ENCODE measurements at places on chromosomes 6 and 20.

GRCh38 chr6:33959661-33960344 is 156.0 kb upstream of the MLN start:
- no peak for DNase-seq

GRCh38 chr20:52847029-52847660 is 125.0 kb upstream of the TSHZ2 start:
- no peak for DNase-seq

GRCh38 chr20:56422824-56423189 is 10.7 kb downstream of the CASS4 start:
- no peak for DNase-seq

DNA sequence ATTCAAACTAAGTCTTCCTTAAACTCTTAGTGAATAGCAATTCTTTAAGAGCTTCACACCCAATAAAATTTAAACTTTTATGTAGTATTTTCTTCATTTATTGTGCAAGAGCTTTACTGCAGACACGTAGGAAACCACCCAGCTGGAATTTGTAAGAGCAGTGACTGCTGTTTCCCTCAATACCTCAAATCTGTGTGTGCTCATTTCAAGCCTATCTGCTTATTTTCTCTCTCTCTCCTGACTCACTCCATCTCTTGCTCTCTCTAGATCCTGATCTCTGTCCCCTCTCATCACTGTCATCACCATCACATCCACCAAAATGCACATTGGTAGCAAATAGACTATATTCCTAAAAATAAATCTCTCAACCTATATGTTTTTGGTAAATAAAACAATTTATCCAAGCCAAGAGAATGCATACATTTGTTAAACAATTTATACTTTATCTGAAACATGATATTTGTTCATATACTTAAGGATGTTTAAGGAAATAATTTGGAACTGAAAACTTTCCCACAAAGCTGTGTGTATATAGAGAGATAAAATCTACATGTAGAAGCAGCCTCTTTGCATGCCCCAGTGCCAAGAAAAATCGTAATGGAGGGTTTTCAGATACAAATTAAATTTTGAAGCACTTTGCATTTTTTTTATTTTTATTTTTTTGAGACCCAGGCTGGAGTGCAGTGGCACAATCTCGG is 273.0 kb downstream of the TFAP2A start:
- no peak for DNase-seq

GRCh38 chr6:27829453-27830211 is 82.6 kb downstream of the OR2B2 start:
- no peak for DNase-seq

GRCh38 chr6:30703821-30704220 is 13.0 kb upstream of the NRM start:
- DNase-seq = no peak

GRCh38 chr20:59137532-59137931 is 26.1 kb upstream of the ZNF831 start:
- DNase-seq = no peak

GRCh38 chr6:119324718-119325117 is 24.8 kb downstream of the MAN1A1 start:
- peak; percentile 51 for DNase-seq

- no peak for DNase-seq
Observed at GRCh38 chr20:14491436-14491835, 154.0 kb upstream of the FLRT3 start.

- no peak for DNase-seq
Observed at GRCh38 chr20:59104831-59105230, 58.8 kb upstream of the ZNF831 start.

GRCh38 chr6:33313105-33313708 is 671 bp downstream of the TAPBP start:
- DNase-seq = peak; percentile 39

DNA sequence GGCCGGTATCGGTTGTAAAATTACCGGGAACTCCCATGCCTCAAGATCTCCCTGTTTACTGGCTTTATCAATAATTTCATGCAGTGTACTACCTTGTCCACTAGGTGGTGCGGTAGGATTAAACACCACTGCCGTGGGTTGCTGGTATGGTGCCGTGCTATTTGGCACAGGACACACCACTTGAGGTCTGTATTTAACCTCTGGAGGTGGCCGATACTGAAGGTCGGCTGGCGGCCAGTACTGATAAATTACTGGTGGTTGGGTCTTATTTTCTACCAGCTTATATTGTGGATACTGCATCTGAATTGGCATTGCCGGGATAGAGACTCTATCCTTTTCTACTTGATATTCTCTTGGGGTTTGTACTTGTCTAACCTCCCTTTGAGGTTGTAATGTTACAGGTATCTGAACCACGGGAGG is 14.3 kb upstream of the PTCRA start:
- peak; percentile 83 for DNase-seq

DNA sequence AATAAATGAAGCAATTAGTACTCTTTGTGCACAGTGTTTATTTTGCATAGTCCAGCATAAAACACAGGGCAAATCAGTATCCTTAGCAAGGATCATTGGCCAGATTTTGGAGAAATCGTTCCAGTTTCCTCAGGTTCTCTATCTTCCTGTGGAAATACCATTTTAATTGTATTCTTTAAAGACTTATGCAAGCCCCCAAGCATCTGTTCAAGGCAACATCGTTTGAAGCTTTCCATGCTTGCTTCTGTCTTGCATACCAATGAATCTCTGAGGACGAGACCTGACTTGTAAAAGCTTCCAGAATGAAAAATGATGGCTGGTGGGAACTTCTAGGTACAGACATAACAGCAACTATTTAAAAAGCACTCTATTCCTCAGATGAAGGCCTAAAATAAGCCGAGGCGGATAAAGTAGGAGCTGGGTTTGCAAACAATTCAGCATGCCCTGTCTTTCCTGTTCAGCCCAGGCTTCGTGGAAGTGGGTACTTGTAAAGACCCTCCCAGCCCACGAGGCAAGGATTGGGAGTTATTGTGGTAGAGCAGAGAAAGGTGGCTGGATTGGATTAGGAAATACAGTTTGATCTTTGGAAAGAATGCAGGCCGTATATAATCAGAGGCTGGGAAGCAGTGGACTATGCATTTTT is 21.6 kb downstream of the NRSN1 start:
- no peak for DNase-seq

DNA sequence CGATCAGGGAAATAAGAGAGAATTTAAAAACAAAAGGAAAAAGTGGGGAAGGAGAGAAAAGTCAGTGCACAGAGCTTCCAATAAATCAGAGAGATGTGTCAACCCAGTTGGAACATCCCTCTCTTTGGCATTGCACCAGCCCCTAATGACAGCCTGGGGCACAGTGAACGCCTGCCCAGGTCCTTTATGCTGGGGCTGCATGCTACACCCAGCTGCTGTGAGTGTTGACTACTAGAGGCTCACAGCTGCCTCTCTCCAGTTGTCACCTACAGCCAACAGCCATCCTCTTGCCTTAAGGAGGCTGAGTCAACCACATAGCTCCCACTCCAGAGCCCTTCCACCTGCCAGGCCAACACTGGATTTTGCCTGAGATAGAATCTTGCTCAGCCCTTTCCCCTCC is 19.0 kb downstream of the OR2H2 start:
- DNase-seq = peak; percentile 53

- DNase-seq = peak; percentile 71
Observed at GRCh38 chr6:149170564-149171452, 146.7 kb upstream of the TAB2 start.

DNA sequence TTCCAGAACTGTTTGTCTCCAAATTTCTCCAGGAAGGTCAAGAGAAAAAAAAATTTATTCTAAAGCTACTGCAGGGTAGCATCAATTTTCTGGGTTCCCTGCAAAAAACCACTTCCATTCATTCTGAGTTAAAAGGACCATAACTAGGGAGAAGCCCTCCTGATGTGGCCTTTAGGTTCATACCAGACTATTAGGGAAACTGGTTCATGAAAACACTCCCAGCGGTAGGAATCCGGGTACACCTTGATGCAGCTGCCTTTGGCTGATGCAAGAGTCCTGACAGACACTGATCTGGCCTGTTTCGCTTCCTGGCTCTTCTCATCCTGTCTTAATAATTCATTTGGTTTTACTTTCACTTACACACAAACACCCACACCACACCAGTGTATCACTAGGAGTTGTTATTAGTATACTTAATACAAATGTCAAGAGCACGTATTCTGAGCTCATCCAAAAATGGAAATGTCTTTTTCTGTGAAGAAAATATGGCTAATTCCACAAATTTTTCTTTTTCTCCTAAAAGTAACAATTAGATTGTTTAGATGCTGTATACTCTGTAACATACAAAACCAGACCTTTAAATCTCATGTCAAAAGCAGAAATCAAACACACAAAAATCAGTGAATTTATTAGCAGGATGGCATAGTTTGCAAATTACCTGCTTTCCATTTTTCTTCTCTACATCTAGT is 38.4 kb upstream of the ARHGAP18 start:
- DNase-seq = peak; percentile 18

DNA sequence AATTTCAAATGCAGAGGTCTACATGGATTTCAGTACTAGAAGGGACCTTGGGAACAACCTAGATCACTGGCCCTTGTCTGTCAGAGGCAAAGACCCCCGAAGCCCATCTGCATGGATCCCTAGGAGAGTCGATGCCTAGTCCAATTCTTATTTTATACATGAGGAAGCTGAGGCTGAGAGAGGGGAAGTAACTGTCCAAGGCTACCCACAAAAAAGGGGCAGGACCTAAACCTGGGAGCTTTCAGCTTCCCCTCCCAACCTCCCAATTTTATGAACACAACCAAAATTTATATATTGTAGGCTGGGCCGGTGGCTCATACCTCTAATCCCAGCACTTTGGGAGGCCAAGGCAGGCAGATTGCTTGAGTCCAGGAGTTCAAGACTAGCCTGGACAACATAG is 73.2 kb downstream of the TRERF1 start:
- no peak for DNase-seq

DNA sequence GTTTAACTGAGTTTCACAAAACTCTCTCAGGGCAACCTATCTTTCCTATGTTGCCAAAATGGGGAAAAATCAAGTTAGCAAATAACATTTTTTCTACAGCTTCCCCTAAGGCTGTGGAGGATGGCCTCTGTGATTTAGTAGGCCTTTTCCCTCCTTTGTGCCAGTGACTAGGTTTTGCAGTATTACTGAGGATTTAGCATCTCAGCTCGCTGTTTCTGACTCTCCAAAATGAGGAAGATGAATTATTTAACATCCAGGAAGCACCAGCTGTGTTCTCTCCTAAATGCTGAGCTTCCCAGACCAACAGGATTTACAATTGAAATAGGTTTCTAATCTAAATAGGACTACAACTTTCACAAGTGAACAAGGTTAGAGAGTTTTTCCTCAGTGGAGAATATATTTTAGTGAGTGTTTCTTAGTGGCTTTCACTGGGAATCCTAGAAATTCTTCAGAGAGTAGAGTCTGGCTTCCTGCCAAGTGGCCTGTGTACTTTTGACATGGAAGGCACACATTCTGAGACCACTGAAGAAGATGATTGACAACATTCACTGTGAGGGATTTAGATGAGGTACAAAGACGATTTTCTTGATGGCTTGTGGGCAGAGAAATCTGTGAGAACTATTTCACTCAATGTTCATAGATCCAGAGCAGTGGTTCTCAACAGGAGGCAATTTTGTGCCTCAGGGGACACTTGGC is 62.4 kb downstream of the PTCHD4 start:
- DNase-seq = no peak

DNA sequence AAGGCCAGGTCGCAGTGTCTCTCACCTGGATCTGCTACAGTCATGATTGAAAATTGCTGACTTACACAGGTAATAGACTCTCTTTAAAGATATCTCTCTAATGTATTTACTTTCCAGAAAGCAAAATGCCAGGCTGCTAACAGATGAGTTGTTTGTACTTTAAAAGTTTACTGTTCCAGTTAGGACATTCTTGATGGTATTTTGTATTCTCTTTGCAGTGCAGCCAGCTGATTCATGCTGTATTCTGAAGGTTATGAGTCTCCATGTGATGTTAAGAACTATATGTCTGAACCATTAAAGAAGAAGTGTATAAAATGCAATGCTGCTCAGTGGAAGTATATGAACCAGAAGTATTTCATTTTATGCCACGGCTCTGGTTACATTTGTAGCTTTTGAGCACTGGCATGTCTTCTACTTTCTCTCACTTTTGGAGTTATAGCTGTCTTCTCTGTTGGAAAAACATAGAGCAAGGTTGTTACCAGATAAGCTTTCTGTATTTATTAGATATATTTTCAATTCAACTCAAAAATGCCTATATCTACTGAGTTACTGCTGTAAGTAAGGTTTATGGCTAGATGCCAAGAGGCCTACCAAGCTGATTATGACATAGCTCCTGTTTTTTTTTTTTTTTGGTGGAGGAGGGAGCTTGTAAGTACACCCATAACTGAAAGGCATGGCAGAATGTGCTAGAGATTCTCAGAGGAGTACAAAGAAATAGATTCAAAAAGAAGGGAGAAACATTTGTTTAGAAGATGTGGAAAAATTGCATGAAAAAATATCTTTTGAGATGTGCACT is 130.5 kb upstream of the MAN1A1 start:
- DNase-seq = no peak

DNA sequence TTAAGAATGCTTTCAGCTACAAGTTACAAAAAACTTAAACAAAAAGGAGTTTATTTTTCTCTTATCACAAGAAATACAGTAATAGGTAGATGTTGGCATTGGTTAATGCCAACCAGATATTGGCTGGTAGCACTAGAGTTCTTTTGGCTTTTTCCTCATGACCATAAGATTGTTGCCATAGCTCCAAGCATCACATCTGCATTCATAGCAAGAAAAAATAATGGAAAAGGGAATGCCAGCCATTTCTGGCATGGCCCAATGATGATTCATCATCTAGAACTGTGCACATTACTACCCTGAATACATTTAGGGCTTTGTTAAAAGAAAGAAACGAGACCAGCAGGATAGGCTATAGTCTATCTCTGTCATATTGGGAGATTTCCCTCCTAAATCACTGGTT is 20.8 kb upstream of the SIRT5 start:
- no peak for DNase-seq

DNA sequence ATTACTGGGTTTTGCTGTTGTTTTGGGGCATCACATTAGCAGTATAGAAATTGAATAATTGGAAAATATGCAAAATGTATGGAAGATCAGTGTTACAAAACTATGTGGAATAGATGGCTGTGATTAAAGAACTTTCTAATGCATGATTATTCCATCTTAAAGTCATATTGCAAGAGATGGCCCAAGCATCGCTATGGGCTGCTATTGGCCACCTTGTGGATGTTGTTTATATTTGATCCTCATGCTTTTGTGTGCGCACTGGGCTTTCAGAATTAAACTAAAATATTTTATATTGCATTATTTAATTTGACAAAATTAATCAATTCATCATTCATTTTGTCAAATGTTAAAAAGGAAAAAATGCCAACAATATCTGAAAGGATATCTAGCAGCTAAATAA is 16.1 kb upstream of the HMGN3 start:
- DNase-seq = no peak
